Tibial nerve (tissue), 4 donors: ENCODE measurements at places on chromosomes 2 and 18. TPM values are rescaled to one million over a fixed set of nuclear protein-coding genes. Genes with fewer than 3 reads are reported as not detected.

STK36 gene
- total RNA-seq, result 71.4 TPM

MYO3B gene
- total RNA-seq, result 0.39 TPM

- H3K27ac ChIP-seq, result no peak overlapping the region
- H3K4me1 ChIP-seq, result no peaks in the 10 kb centered on the region
- H3K4me3 ChIP-seq, result no peak overlapping the region
- H3K36me3 ChIP-seq, result peaks cover 52% of the 10 kb centered on the region
Measured at GRCh38 chr2:74658516-74658915, 4.5 kb downstream of the SEMA4F start.

RAB6C gene
- not detected for total RNA-seq

PSMA8 gene
- total RNA-seq, result not detected

PPM1G gene
- total RNA-seq, result 46.1 TPM

- no peaks in the 10 kb centered on the region for H3K4me1 ChIP-seq
- no peaks in the 10 kb centered on the region for H3K36me3 ChIP-seq
- H3K4me3 ChIP-seq, result no peak overlapping the region
- peak overlapping the region; percentile 55 for H3K27ac ChIP-seq
Measured at GRCh38 chr18:48945953-48946217, 4.9 kb downstream of the SMAD7 start.

DNA sequence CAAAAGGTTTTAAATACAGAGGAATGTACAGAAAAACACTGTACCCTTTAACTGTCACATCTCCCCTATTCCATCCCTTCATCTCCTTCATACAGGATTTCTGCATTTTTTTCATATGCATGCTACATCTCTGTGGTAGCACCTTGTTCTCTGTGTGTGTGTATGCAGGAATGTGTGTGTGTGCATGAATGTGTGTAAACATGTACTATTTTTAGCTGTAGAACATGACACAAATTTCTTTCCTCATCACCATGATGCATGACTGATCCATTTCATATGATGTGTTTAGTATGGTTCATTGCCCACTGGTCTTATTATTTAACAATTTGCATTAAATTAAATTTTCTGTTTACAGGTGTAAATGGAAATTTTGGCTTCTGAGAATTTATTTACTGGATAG is 21.5 kb upstream of the ZEB2 start:
- no peak overlapping the region for H3K4me3 ChIP-seq
- no peaks in the 10 kb centered on the region for H3K36me3 ChIP-seq
- no peaks in the 10 kb centered on the region for H3K27me3 ChIP-seq
- H3K4me1 ChIP-seq, result no peaks in the 10 kb centered on the region
- H3K27ac ChIP-seq, result no peak overlapping the region

DNA sequence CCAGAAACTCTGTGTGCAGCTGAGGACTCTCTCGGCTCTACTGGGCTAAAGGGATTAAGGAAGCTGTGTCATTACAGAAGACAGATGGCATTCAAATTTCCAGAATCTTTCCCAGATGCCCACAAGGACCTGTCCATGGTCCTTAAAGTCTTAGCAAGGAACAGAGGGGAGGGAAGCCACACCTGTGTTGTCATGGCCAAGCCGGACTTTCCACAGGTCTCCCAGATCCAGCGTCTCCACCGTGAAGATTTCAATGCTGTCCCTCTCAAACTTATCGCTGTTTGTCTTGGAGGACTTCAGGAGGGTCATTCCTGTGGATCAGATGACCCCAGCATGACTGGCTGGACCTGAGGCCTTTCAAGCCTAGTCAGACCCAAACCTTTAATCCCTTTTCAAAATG is 114.5 kb downstream of the LOXHD1 start:
- no peak overlapping the region for H3K4me3 ChIP-seq
- no peak overlapping the region for H3K27ac ChIP-seq
- no peaks in the 10 kb centered on the region for H3K27me3 ChIP-seq
- DNase-seq, result no peak

DNA sequence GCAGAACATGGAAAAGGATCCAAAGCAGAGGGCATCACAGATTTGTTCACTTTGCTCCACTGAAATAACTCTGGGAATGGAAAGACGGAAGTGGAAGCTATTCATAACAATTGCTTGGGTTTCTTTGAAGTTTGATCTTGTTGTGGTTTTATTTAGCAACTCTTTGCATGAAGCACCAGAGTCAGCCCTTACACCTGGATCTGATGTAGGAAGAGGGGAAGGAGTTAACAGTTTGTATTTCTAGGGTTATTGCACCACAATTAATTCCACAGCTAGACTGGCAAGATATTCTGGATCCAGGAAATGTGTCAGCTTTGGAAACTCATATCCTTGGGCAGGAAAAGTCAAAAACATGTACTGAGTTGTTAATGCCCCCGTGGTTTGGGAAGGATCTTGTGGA is 1143.4 kb downstream of the CNTNAP5 start:
- no peaks in the 10 kb centered on the region for H3K4me1 ChIP-seq
- H3K36me3 ChIP-seq, result no peaks in the 10 kb centered on the region
- H3K4me3 ChIP-seq, result no peak overlapping the region
- H3K27me3 ChIP-seq, result no peaks in the 10 kb centered on the region
- no peak for DNase-seq
- no peak overlapping the region for H3K27ac ChIP-seq

DNA sequence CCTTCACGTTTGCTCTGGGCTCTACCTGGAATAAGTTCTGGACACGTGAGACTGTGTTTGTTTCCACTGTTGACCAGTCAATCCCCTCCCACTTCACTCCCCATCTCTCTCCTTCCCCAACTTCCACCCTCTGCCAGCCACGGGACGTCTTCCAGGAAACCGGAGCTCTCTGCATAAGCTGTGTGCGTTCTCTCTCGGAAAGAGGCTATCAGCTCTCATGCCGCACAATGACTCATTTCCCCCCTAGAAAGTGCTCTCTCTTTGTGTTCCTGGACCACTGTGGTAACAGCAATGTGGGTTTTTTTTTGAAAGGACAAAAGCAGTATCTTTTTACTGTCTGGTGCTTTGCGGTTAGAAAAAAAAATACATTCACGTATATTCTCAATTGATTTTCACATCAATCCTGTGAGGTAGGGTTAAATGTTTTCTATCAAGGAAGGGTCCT is 10.2 kb downstream of the PROKR1 start:
- H3K27ac ChIP-seq, result no peak overlapping the region
- H3K4me3 ChIP-seq, result no peak overlapping the region

DNA sequence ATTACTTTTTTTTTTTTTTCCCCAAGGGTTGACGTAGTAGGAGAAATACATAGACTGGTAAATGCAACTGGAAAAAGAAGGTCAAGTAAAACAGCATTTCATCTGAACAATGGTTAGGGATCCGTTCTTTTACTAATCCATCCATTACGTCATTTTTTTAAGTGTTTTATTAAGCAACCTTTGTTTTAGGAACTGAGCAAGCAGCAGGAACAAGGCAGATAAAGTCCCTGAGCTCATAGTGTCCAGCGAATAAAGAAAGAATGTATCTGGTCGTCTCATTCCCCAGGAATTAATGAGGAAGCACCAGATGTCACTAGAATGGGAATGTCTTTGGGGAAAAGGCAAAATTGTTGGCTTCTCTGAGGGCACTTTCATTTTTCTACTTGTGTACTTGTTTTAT is 842.4 kb downstream of the TDRD15 start:
- H3K4me3 ChIP-seq, result no peak overlapping the region
- H3K36me3 ChIP-seq, result no peaks in the 10 kb centered on the region
- DNase-seq, result no peak
- no peaks in the 10 kb centered on the region for H3K27me3 ChIP-seq

CNGA3 gene
- 1.3 TPM for total RNA-seq

DYNAP gene
- not detected for total RNA-seq

DNA sequence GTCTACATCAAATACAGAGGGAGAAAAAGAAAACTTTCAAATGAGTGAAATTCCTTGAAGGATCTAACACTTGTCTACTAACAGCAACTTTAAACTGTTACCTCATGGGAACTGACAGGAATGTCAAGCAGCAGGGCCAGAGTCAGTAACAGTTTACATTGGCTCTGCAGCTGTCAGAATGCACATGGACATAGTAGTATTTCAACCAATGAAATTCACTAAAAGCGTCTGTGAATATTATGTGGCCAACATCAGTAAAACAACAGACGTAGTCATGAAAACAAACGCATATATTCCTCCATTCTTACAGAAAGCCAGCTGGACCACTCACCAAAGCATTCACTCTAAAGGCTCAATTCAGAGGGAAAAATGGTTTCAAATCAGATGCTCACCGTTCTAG is 79.3 kb upstream of the RNU4ATAC start:
- H3K36me3 ChIP-seq, result no peaks in the 10 kb centered on the region
- no peak overlapping the region for H3K27ac ChIP-seq
- no peak for DNase-seq
- no peak overlapping the region for H3K4me3 ChIP-seq

DNA sequence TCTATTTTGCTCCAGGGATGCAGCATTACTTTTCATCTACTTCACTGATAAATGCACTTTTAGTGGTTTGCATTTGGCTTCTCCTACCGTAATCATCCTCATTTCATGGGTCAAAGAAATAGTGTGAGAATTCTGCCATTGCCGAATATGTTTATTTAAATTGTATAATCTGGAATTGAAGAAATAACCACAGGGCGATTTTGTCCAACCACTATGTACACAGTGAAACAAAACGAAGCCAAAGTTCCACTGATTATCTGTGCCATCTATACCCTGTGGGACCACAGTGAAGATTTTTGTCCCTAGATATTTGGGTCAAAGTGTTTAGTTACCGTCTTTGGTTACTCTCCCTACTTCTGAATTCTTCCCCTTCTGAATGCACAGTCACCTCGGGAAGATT is 888.6 kb upstream of the NRXN1 start:
- DNase-seq, result no peak
- H3K36me3 ChIP-seq, result no peaks in the 10 kb centered on the region
- no peaks in the 10 kb centered on the region for H3K4me1 ChIP-seq
- H3K27me3 ChIP-seq, result no peaks in the 10 kb centered on the region
- H3K27ac ChIP-seq, result no peak overlapping the region

GRCh38 chr18:6885992-6886796 is 156.7 kb downstream of the ARHGAP28 start:
- H3K4me3 ChIP-seq, result no peak overlapping the region
- no peak overlapping the region for H3K27ac ChIP-seq
- peak; percentile 78 for DNase-seq
- H3K36me3 ChIP-seq, result no peaks in the 10 kb centered on the region
- no peaks in the 10 kb centered on the region for H3K27me3 ChIP-seq

LRP1B gene
- 3.3 TPM for total RNA-seq

GRCh38 chr2:15955232-15955988 is 15.1 kb downstream of the MYCN start:
- H3K4me3 ChIP-seq, result no peak overlapping the region
- H3K36me3 ChIP-seq, result no peaks in the 10 kb centered on the region
- no peak overlapping the region for H3K27ac ChIP-seq
- no peak for DNase-seq

- H3K27me3 ChIP-seq, result no peaks in the 10 kb centered on the region
- no peak overlapping the region for H3K4me3 ChIP-seq
- H3K4me1 ChIP-seq, result no peaks in the 10 kb centered on the region
- DNase-seq, result no peak
- no peak overlapping the region for H3K27ac ChIP-seq
Measured at GRCh38 chr2:197054437-197054836, 127.9 kb upstream of the PGAP1 start.

SERPINB4 gene
- not detected for total RNA-seq

DNA sequence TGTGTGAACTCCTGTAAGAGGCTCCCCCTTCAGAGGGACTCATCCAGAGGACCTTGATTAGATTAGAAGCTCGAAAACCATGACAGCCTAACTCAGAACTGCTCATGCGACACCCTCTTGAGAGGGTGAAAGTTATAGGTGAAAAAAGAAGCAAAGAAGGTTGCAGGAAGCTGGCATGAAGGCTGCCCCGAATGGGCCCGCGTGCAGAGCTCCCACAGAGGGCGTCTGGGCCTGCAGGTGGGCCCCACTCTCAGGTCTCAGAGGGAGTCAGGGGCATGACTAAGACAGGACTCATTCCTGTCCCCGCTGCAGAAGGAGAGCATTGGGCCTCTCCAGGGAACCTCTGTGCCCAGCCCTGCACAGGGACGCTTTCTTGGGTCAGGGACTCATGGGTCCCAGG is 235.4 kb downstream of the EIPR1 start:
- H3K27me3 ChIP-seq, result no peaks in the 10 kb centered on the region
- no peak overlapping the region for H3K4me3 ChIP-seq
- no peak for DNase-seq
